ENCODE measurements at places on chromosomes 7 and 10.

DNA sequence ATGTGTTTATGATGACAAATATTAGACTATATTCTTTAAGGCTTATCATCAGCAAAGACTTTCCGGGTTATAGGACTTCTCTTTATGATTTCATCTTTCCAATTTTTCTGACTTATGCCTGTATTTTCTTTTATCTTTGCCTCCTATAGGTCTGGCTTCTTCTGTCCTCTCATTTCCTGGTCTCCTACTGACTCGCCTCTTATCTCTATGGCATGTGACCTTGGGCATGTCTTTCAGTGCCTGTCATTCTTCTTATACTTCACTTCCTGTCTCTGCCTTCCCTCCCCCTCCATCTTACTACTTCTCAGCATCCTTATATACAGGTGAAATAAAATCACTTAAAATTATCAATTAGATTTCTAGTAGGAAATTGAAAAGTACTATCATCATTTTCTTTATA is 42.2 kb downstream of the PCDH15 start:
- no peak for DNase-seq

- DNase-seq = no peak
These were observed 45.6 kb downstream of the MKI67 start for GRCh38 chr10:128080641-128081040.

- DNase-seq = no peak
These were observed 8.8 kb upstream of the CCNJ start for GRCh38 chr10:96034625-96035024.

DNA sequence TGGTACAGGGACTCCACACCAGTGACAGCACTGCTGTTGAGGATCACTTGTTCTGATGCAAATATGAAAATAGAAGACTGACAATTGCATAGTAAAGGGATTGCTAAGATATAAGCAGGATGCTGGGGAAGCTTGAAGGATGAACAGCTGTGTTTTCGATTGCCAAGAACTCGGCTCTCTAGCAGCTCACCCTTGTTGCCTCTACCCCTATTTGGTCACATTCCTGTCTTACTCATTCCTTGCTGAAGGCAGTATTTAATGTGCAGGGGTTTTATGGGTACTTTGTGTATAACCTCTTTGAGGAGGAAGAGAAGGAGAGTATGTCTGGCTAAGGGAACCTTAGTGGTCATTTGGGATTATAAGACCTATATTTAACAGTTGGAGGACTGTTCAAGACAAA is 218.8 kb downstream of the AUTS2 start:
- no peak for DNase-seq

GRCh38 chr10:15245530-15245929 is 77.0 kb upstream of the NMT2 start:
- no peak for DNase-seq

DNA sequence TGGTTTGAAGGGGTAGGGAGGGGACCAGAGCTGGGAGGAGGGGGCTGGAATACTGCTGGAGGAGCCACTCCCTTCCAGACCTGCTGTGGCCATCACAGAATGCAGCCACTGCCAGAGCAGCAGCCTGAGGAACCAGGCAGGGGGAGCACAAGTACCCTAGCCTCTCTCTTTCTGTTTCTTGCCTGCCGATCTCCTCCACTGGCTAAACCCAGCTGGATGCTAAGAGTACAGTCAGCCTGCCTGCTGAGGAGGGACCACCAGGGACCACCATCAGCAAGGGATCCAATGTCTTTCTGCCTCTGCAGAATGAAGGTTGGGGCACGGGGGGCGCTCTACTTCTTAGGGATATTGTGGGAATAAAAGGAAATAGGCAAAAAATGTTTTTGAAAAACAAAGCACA is 4.7 kb downstream of the BLVRA start:
- DNase-seq = no peak

- no peak for DNase-seq
These were observed 136.7 kb downstream of the PDE1C start for GRCh38 chr7:31933481-31933880.

DNA sequence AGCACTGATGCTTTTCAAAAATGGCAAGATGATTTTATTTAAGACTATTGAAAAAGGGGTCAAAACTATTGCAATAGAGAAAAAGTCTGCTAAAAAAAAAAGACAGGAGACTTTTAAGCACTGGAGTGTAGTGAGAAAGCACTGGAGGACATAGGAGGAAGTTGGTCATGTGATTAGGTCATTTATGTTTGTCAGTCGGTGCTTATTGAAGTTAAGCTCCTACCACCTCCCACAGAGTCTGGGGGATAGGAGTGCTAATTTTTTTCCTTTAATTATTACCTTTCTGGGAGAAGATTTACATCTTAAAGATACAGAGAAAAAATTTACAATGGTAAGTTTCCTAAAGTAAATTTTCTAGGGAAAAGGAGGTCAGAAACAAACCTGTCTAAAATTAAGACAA is 80.2 kb upstream of the TMEM229A start:
- DNase-seq = no peak

DNA sequence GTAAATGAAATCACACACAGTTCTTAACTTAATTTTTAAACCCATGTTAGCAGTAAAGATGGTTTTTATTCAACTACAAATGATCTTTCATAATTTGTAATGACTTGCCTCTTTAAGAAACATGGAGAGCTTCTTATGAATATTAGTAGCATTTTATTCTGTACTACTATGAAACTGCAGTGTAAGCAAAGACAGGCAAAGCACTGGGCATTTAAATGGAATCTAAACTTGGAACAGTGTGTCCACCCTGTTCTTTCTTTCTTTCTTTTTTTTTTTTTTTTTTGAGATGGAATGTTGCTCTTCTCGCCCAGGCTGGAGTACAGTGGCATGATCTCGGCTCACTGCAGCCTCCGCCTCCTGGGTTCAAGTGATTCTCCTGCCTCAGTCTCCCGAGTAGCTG is 740.4 kb upstream of the IGFBP3 start:
- DNase-seq = no peak

- no peak for DNase-seq
These were observed 16.1 kb downstream of the DYDC2 start for GRCh38 chr10:80372675-80373074.

DNA sequence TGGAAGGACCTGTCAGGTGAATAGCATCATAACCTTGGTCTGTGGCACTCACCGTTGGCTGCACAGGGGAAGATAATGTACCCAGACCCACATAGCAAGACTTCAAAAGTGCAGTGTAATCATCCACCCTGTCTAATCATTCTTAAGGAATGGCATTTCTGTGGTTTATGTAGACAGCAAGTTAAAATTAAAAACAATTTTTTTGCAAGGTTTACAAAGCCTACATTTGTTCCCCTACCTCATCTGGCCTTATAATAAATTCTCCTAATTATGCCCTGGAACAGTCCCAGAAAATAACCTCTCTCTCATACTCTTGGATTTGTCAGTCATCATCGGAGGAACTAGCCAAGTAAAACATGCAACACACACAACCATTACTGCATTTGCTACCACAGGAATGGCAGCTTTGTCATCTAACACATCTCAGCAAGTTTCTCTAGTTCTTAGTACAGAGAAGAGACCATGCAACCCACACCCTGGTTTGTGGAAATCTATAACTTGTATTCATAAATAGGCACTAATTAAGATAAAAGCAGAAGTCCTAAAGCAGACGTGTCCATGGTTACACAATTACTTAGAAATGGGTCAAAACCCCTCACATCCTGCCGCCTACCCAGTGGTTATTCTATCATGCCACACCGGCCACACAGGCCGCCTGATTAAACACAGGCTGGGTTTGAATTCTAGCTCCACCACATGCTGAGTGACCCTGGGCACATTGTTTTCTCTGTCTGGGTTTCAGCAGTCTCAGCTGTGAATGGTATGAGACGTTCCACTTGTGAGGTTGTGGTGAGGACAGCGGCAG is 19.1 kb downstream of the ABLIM1 start:
- DNase-seq = no peak

- DNase-seq = no peak
These were observed 24.6 kb downstream of the RTKN2 start for GRCh38 chr10:62244088-62244487.

DNA sequence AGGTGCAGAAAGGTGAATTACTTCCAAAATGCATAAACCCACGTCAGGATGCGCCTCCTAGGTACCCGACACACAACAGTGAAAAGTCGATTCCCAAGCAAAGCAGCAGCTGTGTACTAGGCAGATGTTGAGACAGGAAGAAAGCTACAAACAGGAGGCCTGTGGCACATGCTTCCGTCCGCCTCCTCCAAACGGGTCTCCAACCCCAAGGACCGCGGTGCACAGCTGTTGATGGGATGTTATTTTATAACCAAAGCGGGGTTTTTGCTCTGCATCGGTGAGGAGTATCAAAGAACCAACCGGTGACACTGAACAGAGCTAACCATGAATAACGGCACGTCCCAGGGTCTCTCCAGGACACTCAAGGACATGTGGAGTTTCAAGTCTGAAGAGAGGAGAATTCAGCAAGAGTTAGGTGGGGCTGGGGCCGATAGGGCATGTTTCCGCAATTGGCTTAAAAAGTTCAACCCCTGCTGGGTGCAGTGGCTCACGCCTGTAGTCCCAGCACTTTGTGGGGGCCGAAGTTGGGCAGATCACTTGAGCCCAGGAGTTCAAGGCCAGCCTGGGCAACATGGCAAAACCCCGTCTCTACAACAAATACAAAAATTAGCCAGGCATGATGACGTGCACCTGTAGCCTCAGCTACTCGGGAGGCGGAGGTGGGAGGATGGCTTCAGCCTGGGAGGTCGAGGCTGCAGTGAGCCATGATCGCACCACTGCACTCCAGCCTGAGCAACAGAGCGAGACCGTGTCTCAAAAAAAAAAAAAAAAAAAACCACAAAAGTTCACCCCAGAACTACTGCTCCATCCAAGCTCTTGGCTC is 108.0 kb downstream of the SMURF1 start:
- DNase-seq = no peak

GRCh38 chr10:66940965-66941364 is 15.1 kb downstream of the LRRTM3 start:
- DNase-seq = no peak

DNA sequence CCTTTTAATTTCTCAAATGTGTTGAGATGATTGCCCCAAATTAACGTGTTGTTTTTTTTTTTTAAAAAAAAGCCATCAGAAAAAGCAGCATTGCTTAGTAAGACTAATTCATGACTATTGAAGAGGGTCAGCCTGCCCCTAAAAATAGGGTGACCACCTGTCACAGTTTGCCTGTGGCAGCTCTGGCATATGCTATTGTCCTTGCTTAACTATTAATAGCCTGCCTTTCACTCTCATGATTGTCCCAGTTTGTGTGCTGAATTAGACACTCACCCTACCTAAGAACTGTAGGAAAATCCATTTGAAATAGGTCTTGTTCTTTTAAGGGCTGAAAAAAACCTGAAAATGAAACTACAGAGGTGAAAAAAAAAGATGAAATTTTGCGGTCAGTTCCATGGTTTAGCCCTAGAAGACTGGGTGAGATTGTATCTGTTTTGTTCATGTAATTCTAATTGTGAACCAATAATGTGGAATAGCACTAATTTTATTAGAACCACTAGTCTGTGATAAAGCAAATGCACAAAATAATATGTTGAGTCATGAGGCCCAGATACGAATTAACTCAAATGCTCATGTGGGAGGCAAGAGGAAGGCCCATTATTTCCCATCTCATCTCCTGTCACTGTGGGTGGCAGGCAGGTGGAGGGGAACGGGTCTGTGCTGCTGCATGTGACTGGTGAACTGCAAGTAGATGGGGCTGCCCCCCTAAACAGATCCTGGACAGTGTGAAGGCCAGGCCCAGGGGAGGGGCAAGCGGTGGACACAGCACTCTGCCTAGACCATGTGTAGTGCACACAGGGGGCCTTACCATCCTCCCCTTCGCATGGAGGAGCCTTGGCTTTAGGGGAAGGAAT is 265.4 kb upstream of the NFE2L3 start:
- no peak for DNase-seq

Measured in SW 1271 (cell line).